SW 1271 (cell line): ENCODE measurements at places on chromosomes 4 and X.
A peak's percentile ranks its signal among the peaks of the same experiment; 100 is the strongest.

GRCh38 chr4:16752150-16752549 is 146.3 kb downstream of the LDB2 start:
- peak; percentile 4 for DNase-seq

DNA sequence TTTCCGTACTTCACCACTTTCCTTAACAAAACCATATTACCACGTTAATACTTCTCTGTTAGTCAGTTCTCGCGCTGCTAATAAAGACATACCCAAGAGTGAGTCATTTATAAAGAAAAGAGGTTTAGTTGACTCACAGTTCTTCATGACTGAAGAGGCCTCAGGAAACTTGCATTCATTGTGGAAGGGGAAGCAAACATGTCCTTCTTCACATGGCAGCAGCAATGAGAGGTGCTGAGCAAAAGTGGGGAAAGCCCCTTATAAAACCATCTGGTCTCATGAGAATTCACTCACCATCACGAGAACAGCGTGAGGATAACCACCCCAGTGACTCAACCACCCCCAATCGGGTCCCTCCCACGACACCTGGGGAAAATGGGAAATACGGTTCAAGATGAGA is 289.8 kb upstream of the CLNK start:
- no peak for DNase-seq

GRCh38 chr4:5878359-5878758 is 14.5 kb downstream of the CRMP1 start:
- no peak for DNase-seq

DNA sequence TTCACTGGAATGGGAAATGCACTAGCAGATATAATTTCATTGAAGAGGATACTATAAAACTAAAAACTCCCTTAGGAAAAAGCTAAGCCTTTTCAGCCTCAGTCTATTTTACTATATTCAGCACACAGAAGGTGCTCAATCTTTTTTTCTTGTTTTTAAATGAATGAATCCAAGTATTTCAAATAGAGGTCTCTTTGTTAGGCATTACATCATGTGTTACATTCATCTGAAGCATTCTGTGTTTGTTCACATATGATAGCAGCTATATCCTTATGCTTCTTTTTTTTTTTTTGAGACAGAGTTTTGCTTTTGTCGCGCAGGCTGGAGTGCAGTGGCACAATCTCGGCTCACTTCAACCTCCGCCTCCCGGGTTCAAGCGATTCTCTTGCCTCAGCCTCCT is 278.4 kb downstream of the CAMK2D start:
- no peak for DNase-seq

DNA sequence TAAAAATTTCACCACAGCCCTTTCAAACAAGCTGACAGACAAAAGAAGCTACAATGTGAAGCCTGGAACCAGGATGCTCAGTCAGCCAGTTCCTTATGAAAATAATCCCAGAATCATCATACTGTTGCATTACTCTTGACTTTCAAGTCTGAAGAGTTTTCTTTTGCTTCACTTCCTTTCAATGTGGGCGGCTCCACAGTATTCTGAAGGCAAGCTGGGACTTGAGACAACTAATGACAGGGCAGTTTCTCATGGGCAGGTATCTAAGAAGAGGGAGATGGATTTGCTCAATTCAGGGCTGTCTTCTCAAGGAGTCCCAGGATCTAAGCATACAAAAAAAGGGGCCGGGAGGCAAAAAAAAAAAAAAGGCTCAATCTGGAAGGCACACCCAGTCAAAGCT is 173.4 kb downstream of the PAPSS1 start:
- DNase-seq = no peak

DNA sequence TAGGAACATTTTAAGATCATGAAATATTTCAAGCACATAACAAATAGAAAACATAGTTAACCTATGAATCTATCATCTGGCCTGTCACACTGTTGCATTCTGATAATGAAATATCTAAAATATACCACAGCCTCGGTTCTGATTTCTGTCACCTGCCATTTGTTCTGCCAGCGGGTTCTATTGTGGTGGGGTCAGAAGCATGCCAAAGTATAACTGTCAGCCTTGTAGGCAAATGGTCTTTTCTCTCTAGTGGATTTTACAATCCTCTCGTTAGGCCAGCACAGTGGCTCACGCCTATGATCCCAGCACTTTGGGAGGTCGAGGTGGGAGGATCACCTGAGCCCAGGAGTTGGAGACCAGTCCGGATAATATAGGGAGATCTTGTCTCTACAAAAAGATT is 47.9 kb downstream of the HTRA3 start:
- DNase-seq = no peak

GRCh38 chrX:10112510-10112909 is 44.3 kb upstream of the CLCN4 start:
- no peak for DNase-seq

GRCh38 chr4:174604198-174604597 is 81.9 kb upstream of the HPGD start:
- DNase-seq = no peak

DNA sequence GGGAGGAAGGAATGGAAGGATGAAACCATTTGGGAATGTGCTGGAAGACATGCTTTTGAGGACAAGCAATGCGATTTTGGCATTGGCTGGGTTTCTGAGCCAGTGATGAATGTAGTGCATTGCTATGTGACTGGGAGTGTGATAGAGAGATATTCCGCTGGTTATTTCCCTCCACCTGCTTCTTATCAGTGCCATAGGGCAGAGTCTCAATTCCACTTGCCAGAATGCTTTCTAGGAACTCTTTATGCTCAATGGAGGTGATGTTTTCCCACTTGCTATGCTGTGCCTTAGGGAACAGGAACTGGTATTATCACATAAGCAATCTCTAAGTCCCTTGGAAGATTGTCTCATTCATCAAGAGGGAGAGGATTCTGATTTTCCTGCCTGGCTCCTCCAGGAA is 28.0 kb downstream of the TBL1X start:
- DNase-seq = no peak

DNA sequence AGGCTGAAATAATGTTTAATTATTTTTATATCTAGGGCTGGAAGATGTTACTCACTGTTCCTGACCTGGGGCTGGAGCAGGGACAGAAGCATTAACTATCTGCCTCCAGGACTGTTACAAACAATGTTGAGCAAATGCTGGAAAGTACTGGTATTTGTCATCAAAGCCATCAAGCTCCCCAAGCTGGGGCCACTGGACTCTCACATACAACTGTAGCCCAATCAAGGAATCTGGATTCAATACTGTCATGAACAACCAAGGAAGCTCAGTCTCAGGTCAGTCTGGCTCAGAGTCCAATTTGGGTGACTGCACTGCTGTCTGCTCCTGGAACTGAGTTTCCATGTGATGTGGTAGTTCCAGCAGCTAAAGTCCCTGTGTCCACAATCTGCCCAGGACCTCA is 50.4 kb downstream of the APOO start:
- DNase-seq = no peak

DNA sequence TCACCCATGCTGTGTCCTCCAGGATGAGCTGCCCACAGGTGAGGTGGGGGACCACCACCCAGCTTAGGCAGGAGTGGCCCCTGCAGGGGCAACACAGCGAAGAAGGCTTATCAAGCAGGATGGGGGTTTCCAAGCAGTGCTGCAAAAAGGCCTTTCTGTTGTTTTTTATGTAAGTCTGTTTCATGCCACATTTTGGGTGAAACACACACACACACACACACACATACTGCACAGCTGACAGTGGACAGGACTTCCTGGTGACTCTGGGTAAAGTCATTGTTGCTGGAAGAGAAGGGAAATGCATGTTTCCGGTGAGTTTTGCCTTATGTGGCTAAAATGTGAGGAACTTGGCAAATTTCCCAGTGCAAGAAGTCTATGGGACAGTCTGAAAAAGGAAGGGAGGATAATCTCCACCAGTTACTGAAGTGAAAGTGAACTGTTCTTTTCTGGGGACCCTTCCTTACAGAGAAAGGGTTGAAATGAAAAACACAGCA is 119.2 kb downstream of the IRF2 start:
- peak; percentile 66 for DNase-seq

DNA sequence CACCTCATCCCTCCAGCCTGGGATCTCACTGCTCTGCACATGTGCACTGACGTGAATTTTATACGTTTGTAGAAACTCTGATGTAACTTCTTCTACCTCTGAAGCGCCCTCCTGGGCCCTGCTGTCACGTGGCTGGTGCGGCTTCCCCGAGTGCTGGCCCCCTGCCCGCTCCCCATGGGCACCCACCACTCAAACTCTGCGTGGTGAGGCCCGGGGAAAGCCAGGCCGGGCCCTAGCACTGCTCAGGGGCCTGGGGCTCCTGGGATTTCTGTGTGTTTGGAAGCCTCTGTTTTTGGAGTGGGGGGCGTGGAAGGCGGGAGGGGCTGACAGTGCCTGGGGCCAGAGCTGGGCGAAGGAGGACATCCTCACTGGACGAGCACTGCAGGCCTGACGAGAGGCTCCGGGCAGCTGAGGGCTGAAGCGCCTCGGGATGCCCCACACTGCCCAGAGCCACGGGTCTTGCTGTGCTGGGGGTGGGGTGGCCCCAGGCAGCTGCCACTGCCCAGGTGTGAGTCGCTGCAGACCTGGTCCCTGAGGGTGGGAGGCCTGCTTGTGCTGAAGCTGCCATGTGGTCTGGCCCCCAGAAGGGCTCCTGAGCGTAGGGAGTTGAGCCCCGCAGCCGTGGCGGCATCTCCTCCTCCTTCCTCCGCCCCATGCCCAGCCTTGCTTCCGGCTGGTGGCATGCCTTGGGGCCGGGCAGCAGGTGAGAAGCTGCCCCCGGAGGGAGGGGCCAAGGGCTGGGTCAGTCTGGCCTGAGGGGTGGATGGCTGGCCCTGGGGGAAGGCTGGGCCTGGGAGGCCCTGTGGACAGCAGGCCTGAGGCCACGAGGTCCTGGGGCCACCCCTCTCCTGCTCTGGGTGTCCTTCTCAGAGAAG is 7.7 kb downstream of the NAT8L start:
- DNase-seq = no peak

DNA sequence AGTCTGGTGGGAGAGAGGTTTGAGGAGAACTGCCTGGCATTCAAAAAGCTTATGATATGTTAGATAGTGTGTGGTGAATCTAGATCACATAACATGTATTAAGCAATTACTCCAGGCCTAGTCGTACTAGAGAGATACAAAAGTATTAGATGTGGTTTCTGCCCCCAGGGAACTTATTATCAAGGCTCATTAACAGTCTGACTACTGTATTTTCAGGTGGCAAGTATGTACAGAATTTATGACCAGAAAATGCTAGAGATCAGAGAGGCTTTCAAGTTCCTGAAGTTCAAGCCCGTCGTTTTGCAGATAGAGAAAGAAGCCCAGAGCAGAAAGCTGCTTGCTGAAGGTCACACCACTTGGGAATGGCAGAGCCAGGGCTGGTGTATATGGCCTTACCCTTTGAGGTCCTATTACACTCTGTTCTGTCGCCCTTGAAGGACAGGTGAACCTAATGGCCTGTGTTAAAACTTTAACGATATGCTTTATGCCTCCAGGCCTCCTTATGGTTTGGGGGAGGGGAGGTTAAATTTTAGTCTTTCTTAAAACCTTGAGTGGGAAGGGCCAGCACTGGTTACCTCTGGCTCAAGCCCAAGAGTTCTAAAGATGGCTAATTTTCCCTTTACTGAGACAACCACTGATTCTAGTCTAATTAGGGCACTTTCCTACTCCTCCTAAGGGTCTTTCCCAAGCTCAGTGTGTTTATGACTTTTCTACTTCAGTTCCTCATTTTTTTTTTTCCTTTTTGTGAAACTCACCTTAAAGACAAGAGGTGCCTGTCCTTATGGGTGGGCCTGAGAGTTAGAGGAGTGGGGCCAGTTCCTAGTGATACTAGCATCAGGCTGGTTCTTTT is 19.9 kb downstream of the TMEM164 start:
- no peak for DNase-seq

GRCh38 chr4:189765301-189765700 is 175.4 kb upstream of the FRG1 start:
- no peak for DNase-seq

GRCh38 chrX:153882086-153882498 is 3.9 kb downstream of the L1CAM start:
- no peak for DNase-seq

GRCh38 chr4:39812500-39812899 is 114.6 kb downstream of the UBE2K start:
- no peak for DNase-seq

DNA sequence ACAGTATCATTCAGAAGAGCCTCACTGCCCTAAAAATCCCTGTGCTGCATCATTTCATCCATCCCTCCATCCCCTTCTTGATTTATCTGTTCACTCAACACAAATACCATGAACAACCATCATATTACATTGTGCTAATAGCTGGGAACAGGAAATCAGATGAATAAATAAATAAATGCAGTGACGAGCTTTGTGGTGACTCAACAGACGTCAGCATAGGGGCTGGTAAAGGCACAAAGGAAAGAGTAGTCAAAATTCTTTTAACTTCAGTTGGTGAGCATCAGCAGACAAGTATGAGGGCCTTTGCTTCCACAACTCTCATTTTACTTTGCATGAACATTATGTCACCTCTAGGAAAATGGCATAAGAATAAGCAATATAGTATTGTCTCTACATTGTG is 65.5 kb downstream of the EDNRA start:
- DNase-seq = no peak

GRCh38 chr4:125072269-125072668 is 242.5 kb upstream of the FAT4 start:
- DNase-seq = no peak

DNA sequence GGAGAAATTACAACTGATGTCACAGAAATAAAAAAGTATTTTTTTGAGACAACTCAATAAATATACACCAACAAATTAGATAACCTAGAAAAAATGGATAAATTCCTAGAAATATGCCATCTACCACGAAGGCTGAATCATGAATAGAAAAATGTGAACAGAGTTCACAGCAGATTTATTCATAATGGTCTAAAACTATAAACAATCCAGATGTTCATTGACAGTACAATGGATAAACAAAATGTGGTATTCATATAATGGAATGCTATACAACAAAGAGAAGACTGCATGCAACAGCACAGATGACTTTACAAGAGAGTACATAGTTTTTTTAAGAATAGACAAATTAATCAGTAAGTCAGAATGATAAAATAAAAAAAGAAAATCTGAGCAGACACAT is 55.2 kb downstream of the CLOCK start:
- no peak for DNase-seq

GRCh38 chrX:45740291-45740690 is 539.6 kb upstream of the DIPK2B start:
- DNase-seq = no peak

GRCh38 chr4:156901871-156902270 is 69.7 kb downstream of the PDGFC start:
- DNase-seq = no peak

GRCh38 chr4:163913571-163913970 is 419.1 kb downstream of the TMA16 start:
- no peak for DNase-seq

- no peak for DNase-seq
Observed at GRCh38 chrX:37347420-37347819, 1.7 kb upstream of the PRRG1 start.

DNA sequence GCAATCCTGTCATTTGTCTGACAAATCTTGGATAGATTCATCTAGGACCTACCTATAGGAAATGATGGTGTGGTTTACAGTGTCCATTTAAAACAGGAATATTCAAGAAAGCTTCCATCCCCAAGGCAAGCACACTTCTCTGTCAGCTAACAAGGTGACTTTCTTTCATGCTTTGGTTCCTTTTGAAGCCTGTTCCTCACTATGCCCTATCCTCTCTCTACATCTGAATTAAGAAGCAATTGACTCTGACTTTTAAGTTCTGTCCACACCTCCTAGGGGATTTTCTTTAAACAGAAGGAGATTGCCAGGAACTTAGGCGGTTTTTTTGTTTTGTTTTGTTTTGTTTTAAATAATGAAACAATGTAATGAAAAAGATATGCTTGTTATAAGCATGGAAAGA is 1181.4 kb upstream of the TENM3 start:
- no peak for DNase-seq

- no peak for DNase-seq
Observed at GRCh38 chrX:143788265-143788664, 67.7 kb upstream of the SPANXN2 start.
